A549 (cell line): ENCODE measurements at places on chromosomes 1 and 21.

- DNase-seq: no peak
Observed at GRCh38 chr1:47645151-47645550, 207.3 kb downstream of the FOXD2 start.

DNA sequence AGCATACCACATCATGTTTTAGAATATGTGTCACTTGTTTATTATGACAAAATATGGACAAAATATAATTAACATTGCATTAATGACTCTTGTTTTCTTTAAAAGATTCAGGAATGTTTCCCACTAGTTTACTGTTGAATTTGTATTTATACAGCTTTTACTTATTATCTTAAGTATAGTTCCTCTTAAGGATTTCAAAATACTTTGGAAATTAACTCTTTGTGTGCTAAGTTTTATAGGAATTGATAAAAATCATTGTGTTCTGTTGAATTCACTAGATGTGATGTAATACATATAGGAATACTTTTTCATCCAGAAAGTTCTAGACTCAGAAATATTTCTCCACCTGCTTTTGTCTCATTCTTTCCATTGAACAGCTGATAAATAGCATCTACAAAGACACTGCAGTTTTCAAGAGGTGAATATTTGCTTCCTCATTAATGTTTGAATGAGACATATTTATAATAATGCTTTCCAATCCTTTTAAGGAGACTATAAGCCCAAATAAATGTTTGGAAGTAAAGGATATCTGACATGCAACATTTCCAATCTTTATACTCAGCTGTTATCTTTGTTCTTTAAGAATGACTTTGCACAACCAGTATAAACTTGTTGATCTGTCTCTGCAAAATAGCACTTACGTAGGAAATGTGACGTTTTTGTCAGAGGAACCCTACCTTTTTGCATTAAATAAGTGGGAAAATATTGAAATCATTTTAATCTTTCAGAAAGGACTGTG, 38.4 kb upstream of the SAMSN1 start:
- DNase-seq: no peak

DNA sequence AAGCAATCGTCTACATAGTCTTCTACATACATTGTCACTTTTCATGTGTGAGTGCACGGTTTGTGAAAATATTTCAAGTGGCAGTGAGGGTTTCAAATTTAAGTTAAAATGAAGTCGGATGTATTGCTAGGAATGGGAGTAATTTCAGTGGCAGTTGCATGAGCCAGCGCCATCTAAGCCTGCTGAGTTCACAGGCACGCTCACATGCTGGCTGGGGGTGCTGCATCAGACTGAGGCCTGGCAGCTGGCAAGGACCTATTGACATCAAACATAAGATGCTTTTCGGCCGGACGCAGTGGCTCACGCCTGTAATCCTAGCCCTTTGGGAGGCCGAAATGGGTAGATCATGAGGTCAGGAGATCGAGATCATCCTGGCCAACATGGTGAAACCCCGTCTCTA, 80.7 kb downstream of the UBE4B start:
- no peak for DNase-seq

DNA sequence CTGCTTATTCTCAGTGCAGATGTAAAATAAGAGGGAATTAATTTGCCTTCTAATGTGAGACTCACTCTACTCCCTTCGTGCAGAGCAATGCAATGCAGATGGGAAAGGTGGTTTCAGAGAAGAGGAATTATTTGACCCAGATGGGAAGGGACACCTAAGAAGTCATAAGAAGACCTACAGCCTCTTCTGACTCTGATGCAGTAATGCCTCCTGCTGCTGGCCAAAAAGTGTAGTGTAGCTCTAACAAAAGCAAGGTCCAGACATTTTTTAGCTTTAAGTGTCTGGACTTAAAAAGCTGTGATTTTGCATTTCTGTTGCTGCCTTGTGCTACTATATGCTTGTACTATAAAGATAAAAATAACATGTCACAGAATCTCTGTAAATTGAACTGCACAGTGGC, 501.4 kb downstream of the TTLL7 start:
- DNase-seq: no peak

GRCh38 chr21:15001857-15002606, 62.8 kb downstream of the NRIP1 start:
- DNase-seq: no peak

DNA sequence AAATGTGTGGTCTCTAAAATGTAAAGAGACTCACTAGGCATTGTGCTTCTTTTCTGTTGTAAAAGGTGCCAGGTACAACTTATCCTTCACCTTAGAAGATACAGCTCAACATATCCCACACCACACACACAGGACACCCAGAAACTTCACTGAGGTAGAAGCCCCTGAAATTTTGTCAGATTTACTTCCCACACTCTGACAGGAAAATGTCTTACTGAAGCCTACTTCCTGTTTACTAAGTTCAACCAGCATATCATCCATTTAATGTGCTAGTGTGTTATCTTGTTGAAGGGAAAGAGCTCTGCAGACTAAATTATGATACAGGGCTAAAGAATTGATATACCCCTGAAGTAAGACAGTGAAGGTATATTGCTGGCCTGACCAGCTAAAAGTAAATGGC, 39.9 kb upstream of the INSL5 start:
- no peak for DNase-seq

DNA sequence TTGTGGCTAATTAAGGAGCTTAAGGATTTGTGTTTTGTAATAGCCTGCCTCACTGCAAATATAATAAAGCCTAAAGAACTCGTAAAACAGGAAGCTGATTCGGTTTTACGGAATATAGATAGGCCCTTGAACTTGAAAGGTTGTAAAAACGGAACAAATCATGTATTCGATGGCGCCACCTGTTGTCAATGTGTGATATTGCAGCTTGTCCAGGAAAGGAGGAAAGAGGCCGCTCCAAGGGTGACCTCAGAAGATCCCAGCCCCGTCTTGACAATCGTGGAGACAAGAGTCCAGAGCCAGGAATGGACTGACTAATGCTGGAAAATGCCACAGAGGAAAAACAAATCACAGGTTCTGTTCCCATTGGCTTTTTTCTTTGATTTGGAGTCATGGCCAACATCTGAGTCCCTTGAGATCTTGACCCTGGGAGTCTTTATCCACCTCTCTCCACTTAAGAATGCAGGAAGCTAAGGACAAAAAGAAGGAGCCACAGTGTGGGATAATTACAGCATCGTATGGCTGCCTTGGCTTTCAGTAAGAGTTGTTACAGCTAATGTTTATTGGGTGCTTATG, 7.0 kb upstream of the IGSF21 start:
- peak; percentile 54 for DNase-seq

DNA sequence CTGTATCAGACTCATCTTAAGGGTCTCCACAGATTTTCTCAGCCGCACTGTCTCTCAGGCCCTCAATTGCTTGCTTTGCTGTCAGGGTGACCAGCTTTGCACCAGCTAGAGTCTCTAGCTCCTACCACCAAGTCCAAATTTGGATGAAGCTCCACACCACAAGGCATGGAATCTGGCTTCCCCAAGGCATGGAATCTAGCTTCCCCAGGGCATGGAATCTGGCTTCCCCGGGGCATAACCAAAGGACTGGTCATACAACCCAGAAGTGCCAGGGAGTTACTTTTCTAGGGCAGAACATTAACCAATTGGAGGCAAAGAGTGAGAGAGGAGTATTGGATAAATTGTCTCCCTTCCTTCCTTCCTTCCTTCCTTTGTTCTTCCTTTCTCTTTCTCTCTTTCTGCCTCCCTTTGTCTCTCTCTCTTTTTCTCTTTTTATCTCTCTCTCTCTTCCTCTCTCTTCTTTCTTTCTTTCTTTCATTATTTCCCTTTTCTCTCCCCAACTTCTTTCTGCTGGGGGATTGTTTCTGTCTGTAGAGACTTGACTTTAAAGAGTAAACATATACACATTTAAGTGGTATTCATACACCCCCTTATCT, 76.9 kb upstream of the HAO2 start:
- no peak for DNase-seq

DNA sequence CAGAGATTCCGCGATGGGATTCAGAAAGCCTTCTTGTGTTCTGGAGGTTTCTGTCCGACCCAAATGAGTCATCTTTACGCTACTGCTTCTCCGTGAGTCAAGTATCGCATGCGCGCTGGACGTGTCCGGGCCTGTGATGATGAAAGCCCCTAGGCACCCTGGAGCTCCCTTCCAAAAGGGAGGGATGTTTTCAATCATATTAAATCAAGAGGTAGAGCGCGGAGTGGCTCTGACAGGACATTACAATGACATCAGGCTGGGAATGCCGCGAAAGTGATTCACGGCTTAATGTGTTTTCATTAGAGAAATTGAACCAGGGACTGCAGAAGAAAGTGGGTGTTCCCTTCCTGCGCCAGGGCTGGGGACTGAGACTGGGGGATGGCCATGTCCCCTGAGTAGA, 48.5 kb downstream of the AJAP1 start:
- no peak for DNase-seq

DNA sequence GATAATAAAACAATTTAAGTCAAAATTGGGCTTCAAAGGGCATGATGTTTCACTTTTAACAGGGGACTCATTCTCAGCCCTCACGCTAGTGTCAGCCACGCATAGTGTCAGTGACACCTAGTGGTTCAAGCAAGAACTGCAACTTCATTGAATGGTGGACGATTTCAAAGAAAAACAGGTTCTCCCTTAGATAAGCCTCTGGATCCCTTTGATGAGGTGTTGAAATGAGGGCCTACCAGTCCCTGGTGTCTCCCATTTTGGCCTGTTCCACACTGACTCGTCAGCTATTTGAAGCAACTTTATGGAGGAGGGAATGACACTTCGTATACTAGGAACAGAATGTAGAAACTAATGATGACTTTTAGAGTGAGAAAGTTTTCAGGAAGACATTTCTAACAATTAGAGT, 56.2 kb downstream of the FCRL5 start:
- no peak for DNase-seq

DNA sequence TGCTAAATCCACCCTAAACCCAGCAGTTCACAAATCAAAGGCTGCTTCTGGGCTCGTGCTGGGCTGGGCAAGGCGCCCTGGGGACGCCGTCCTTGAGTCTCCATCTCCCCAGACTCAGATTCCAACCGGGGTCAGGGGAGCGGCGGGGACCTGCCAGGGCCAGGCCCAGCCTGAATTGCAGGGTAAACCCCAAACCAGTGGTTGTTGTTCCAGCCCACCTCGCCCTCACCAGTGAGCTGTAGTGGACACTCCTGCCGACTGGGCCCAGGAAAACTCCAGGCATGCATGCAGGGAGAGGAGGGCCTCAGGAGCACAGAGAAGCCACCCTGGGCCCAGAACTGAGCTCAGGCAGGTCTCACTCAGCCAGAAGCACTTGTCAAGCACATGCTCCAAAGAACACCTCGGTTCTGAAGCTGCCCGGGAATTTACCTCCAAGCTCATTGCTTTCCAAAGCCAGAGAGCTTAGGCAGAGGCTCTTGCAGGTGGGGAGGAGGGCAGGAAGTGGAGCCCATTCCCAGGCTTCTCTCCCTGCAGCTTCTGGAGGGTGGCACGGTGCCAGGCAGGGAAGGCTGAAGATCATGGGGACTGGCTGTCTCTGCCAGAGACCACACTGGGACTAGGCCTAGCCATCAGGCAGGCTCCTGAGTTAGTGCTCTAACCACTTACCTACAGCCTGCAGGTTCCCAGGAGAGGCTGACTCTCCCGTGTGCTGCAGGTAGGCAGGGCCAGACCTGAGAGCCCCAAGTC, 437.0 kb downstream of the MATN1 start:
- DNase-seq: no peak

GRCh38 chr21:46055863-46056281, 42.0 kb upstream of the COL6A2 start:
- no peak for DNase-seq

- DNase-seq: peak; percentile 61
Observed at GRCh38 chr1:93447481-93448291, at the start of gene FNBP1L. Gene FNBP1L, plus strand, starts transcription at chr1:93448118. Its CDS starts 164 bp downstream, at chr1:93448282.
